ENCODE measurements at places on chromosomes 6 and 20. TPM values are rescaled to one million over a fixed set of nuclear protein-coding genes. Genes with fewer than 3 reads are reported as not detected.

The UNC93A gene
- total RNA-seq: 3.1 TPM

The TRIM31 gene
- not detected for total RNA-seq

The PRKN gene
- total RNA-seq: 3.5 TPM

DNA sequence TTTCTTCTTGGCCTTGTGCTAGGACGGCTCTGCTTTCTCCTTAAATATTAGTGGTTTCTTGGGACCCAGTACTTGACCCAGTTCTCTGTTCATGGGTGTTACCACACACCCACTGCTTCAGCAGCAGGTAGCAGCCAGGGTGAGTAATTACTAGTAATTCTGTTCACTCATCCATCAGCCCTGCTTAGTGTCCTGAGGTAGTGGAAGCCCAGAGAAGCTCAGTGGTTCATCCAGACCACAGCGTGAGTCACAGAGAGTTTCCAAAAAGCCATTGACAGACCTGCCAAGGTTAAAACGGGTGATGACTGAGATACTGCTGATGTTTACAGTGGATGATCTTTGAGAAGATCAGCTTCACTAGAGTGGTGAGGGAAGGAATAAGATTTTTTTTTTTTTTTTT is 51.7 kb upstream of the HINT3 start:
- H3K27me3 ChIP-seq: no peaks in the 10 kb centered on the region
- no peak overlapping the region for H3K4me3 ChIP-seq
- no peaks in the 10 kb centered on the region for H3K4me1 ChIP-seq
- no peak for DNase-seq
- H3K27ac ChIP-seq: no peak overlapping the region
- no peaks in the 10 kb centered on the region for H3K36me3 ChIP-seq

- H3K27ac ChIP-seq: no peak overlapping the region
- H3K4me1 ChIP-seq: no peaks in the 10 kb centered on the region
- DNase-seq: no peak
- no peaks in the 10 kb centered on the region for H3K27me3 ChIP-seq
- H3K36me3 ChIP-seq: no peaks in the 10 kb centered on the region
- no peak overlapping the region for H3K4me3 ChIP-seq
Observed at GRCh38 chr20:49400904-49401303, 81.6 kb downstream of the KCNB1 start.

DNA sequence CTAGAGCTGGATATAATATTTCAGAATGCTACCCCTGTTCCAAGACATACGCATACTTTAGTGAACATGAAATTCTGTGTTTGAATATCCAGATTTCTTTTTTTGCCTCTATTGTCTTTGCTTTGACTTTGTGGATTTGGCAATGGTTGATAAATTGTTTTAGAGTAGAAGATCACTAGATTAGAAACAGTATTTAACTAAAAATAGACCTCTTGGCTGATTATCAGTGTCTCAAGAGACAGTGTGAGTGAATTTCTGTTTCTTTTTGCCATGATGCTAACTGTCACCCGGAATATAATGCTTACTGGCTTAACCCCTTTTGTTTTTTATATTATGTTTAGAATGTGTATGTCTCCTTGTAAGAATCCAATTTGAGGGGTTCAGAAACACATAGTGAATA is 102.5 kb downstream of the PLCB1 start:
- H3K4me1 ChIP-seq: no peaks in the 10 kb centered on the region
- no peak for DNase-seq
- H3K27me3 ChIP-seq: no peaks in the 10 kb centered on the region
- no peak overlapping the region for H3K4me3 ChIP-seq
- no peak overlapping the region for H3K27ac ChIP-seq

GRCh38 chr20:37991157-37991866 is 41.9 kb downstream of the TTI1 start:
- peaks cover 57% of the 10 kb centered on the region for H3K36me3 ChIP-seq
- peak overlapping the region; percentile 58 for H3K27ac ChIP-seq
- peaks cover 16% of the 10 kb centered on the region for H3K4me1 ChIP-seq
- no peak overlapping the region for H3K4me3 ChIP-seq
- no peak for DNase-seq
- H3K27me3 ChIP-seq: no peaks in the 10 kb centered on the region

GRCh38 chr20:62566771-62567170 is 75.5 kb upstream of the SLCO4A1 start:
- no peak overlapping the region for H3K4me3 ChIP-seq
- H3K27me3 ChIP-seq: no peaks in the 10 kb centered on the region
- no peaks in the 10 kb centered on the region for H3K36me3 ChIP-seq
- no peak for DNase-seq
- no peaks in the 10 kb centered on the region for H3K4me1 ChIP-seq

Data from endodermal cell (in vitro differentiated cells).